ENCODE measurements at places on chromosomes 11 and 22. TPM values are rescaled to one million over a fixed set of nuclear protein-coding genes. Genes with fewer than 3 reads are reported as not detected.

GRCh38 chr11:101914341-101914737, 471 bp upstream of the CEP126 start:
- peak overlapping the region; percentile 85 for H3K27ac ChIP-seq
- peaks cover 15% of the 10 kb centered on the region for H3K4me1 ChIP-seq
- no peaks in the 10 kb centered on the region for H3K36me3 ChIP-seq
- DNase-seq = no peak
- H3K4me3 ChIP-seq = peak overlapping the region; percentile 71

DNA sequence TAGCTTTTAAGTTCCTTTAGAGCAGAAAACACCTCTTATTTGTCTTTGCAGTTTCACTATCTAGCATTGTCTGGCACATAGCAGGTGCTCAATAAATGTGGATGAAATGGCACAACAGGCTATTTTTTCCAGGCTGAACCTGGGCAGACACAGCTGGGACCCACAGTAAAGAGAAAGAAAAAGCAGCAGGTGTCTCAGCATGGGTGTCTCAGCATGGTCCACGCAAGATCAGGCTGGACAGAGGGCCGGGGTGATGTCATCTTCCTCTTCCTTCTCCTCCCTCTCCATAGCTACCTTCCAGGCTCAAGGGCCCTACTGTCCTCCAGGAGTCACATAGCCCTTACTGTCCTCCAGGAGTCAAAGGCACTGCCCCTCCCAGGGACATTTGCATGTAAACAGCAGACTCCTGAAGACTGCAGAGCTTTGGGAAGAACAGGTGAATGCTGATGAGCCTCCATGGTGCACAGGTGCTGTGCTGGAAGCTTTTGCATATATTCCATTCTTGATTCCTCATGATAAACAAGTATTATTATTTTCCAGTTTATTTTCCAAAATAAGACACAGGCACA, 65.2 kb downstream of the DSCAML1 start:
- H3K27ac ChIP-seq = no peak overlapping the region
- H3K4me1 ChIP-seq = no peaks in the 10 kb centered on the region
- no peaks in the 10 kb centered on the region for H3K36me3 ChIP-seq
- H3K27me3 ChIP-seq = no peaks in the 10 kb centered on the region
- DNase-seq = no peak

- H3K27me3 ChIP-seq = peaks cover 15% of the 10 kb centered on the region
- H3K36me3 ChIP-seq = no peaks in the 10 kb centered on the region
- no peaks in the 10 kb centered on the region for H3K4me1 ChIP-seq
- DNase-seq = no peak
These were observed 78.3 kb downstream of the ZNF280B start for GRCh38 chr22:22430111-22430820.

DNA sequence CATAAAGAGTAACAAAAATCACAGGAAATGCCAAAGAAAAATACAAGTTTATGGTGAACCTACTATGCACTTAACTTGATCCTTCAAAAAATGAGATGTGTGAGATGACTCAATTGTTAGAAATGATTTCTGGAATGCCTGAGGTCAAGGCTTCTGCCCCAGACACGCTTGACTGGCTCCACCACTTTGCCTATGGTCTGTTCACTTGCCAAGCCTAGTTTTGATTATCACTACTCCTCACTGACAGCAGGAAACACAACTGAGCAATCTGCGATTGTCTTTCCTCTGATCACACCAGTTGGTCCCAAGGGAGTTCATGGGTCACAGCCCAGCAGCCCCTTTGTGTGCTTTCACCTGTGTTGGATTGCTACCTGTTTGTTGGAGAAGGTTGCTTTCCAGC, 20.6 kb upstream of the PRDM10 start:
- no peaks in the 10 kb centered on the region for H3K36me3 ChIP-seq
- DNase-seq = no peak
- no peaks in the 10 kb centered on the region for H3K27me3 ChIP-seq
- no peak overlapping the region for H3K27ac ChIP-seq
- no peak overlapping the region for H3K4me3 ChIP-seq
- no peaks in the 10 kb centered on the region for H3K4me1 ChIP-seq

DNA sequence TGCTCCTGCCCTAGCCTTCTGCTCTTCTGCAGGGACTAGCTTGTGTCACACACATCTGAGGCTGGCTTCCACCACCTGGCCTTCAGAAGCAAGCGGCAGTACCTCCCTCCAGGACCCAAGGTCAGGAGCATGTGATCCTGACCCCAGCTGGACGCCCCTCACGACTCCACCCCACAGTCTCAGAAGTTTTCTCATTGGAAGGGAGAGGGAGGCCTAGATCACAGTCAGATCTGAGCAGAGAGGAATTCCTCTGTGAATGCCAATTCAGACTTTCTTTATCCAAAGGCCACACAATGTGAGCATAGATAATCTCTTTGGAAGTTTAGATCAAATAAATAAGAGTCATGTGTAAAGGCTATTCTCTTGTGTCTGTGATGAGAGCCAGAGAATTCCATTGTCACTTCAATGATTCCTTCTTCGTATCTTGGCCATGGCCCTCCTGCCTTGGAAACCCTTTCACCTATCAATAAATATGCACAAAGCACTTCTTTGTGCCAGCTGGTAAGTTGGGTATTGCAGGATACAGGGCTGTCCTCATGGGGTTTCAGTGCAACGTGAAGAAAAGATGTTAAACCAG, 142.9 kb downstream of the SNX19 start:
- no peaks in the 10 kb centered on the region for H3K27me3 ChIP-seq
- DNase-seq = no peak
- peaks cover 9% of the 10 kb centered on the region for H3K4me1 ChIP-seq
- no peaks in the 10 kb centered on the region for H3K36me3 ChIP-seq

DNA sequence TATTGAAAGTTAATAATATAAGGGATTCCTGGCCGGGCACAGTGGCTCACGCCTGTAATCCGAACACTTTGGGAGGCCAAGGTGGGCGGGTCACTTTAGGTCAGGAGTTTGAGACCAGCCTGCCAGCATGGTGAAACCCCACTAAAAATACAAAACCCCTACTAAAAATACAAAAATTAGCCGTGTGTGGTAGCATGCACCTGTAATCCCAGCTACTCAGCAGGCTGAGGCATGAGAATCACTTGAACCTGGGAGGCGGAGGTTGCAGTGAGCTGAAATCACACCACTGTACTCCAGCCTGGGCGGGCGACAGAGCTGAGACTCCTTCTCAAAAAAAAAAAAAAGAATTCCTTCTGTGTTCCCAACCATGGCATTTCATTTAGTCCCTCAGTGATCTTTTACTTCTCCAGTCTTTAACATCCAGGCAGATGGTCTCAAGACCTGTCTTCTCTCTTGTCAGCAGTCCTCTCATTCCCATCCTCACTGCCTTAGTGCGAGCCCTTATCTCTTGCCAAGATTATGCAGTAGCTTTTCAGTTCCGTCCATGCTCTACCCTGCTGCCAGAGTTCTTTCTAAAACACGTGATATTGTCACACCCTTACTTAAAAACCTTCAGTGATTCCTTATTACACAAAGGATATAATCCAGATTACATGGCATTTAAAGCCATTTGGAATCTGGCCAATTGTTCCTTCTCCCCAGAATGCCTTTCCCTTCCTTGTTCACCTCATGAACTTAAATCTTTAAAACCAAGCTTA, 17.9 kb downstream of the RTN3 start:
- no peaks in the 10 kb centered on the region for H3K27me3 ChIP-seq
- H3K36me3 ChIP-seq = no peaks in the 10 kb centered on the region
- H3K4me3 ChIP-seq = no peak overlapping the region
- no peak for DNase-seq
- peaks cover 15% of the 10 kb centered on the region for H3K4me1 ChIP-seq
- no peak overlapping the region for H3K27ac ChIP-seq

DNA sequence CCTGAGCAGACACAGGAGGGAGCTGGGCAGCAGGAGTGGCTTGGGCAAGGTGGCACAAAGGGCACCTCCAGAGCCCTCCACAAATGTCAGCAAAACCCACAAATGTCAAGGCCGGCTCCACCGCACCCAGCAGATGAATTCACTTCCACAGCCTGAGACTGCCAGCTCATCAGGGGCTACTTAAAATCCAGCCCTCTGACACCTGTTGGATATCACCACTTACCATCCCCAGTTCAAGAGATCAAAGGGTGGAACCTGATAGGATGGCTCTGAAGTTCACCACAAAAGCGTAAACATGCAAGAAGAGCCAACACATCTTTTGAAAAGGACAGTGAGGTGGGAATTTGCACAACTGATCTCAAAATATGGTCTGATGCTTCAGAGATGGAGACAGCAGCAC, 168.6 kb upstream of the GRK3 start:
- H3K27ac ChIP-seq = no peak overlapping the region
- no peak for DNase-seq
- H3K27me3 ChIP-seq = no peaks in the 10 kb centered on the region
- H3K4me3 ChIP-seq = no peak overlapping the region
- peaks cover 38% of the 10 kb centered on the region for H3K4me1 ChIP-seq

DNA sequence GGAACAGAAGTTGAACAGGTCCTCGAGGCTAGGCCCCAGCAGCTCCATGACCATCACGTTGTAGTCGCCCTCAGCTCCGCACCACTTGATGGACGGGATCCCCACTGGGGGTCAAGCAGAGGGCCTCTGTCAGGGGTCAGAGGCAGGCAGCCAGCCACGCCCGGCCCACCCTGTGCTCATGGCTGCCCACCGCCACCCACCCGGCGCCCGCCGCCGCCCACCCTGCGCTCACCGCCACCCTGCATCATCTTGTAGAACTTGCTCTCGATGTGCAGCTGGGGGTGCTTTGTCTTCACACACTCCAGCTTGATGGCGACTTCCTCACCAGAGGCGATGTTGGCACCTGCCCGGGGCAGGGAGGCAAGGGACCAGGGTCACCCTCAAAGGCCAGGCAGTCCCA, 14.3 kb downstream of the CSNK1E start:
- H3K36me3 ChIP-seq = peaks cover 70% of the 10 kb centered on the region
- H3K27ac ChIP-seq = no peak overlapping the region
- H3K27me3 ChIP-seq = no peaks in the 10 kb centered on the region
- no peak for DNase-seq
- no peak overlapping the region for H3K4me3 ChIP-seq

DNA sequence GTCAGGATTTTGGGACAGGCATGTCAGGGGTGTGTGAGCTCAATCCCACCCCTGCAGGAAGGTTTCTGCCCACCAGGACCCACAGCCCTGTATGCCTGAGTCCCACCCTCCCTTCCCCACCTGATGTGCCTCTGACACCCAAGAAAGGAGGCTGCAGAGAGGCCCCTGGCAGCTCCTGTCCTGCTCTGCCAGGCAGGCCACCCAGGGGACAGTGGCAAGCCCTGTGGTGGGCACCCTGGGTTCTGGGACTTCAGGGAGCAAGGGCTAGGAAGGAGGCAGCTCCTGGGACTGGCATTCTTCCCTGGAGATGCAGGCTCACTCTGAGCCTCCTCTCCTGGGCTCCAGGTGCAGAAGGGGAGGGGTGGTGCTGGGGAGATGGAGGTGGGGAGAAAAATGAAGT, 234.5 kb upstream of the B3GAT1 start:
- DNase-seq = no peak
- no peak overlapping the region for H3K27ac ChIP-seq
- H3K4me3 ChIP-seq = no peak overlapping the region
- no peaks in the 10 kb centered on the region for H3K4me1 ChIP-seq
- peaks cover 8% of the 10 kb centered on the region for H3K27me3 ChIP-seq

DNA sequence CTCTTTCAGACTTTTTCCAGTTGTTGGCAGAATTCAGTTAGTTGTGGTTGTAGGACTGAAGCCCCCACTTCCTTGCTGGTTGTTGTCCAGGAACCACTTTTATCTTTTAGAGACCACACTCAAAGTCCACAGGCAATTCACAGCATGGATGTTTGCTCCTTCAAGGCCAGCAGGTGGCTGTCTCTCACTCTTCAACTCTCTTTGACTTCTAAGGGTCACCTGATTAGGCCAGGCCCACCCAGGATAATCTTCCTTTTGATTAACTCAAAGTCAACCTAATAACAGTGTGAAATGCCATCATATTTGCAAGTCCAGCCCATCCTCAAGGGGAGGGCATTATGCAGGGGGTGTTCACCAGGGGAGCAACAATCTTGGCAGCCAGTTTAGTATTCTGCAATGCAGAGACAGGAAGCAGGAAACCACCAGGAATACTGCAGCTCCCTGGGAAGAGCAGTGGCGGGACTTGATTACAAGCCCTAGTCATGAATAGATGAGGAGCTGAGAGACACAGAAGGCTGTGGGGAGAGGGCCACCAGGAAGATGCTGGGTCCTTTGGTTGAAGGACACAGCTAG, 52.4 kb downstream of the LRRC74B start:
- no peak overlapping the region for H3K27ac ChIP-seq
- H3K4me3 ChIP-seq = no peak overlapping the region

DNA sequence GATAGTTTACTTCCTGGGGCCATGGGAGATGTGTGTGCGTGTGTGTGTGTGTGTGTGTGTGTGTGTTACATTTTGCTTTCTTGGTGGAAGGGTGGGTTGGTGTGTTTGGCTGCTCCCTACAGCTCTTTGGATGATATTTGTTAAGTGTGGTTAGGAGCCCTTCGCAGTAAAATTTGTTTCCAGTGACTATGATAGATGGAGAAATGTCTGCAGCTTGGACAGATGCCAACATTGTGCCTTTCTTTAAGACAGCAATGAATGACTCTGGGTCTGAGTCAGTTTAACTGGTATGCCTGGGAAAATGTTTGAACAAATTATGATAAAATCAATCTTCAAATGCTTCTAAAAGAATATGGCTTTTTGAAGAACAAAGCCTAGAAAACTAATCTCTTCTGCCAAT, 102.7 kb upstream of the TRPC6 start:
- DNase-seq = no peak
- H3K36me3 ChIP-seq = no peaks in the 10 kb centered on the region
- H3K27ac ChIP-seq = no peak overlapping the region
- no peak overlapping the region for H3K4me3 ChIP-seq
- no peaks in the 10 kb centered on the region for H3K27me3 ChIP-seq
- no peaks in the 10 kb centered on the region for H3K4me1 ChIP-seq

- peak overlapping the region; percentile 37 for H3K4me3 ChIP-seq
- DNase-seq = no peak
- H3K27ac ChIP-seq = peak overlapping the region; percentile 46
- H3K4me1 ChIP-seq = no peaks in the 10 kb centered on the region
- no peaks in the 10 kb centered on the region for H3K36me3 ChIP-seq
These were observed 42.2 kb upstream of the BLID start for GRCh38 chr11:122158171-122158570.

- no peaks in the 10 kb centered on the region for H3K4me1 ChIP-seq
- no peak for DNase-seq
- H3K27me3 ChIP-seq = no peaks in the 10 kb centered on the region
- no peak overlapping the region for H3K4me3 ChIP-seq
- no peaks in the 10 kb centered on the region for H3K36me3 ChIP-seq
- H3K27ac ChIP-seq = no peak overlapping the region
These were observed 136.4 kb upstream of the SYN3 start for GRCh38 chr22:33194529-33195077.

GRCh38 chr11:110860461-110860860, 148.2 kb upstream of the ARHGAP20 start:
- no peaks in the 10 kb centered on the region for H3K4me1 ChIP-seq
- no peak overlapping the region for H3K4me3 ChIP-seq
- H3K27me3 ChIP-seq = no peaks in the 10 kb centered on the region
- H3K36me3 ChIP-seq = no peaks in the 10 kb centered on the region
- no peak overlapping the region for H3K27ac ChIP-seq
- DNase-seq = no peak

NCAM1 gene
- total RNA-seq = 3.5 TPM

TRIM49D1 gene
- not detected for total RNA-seq

RCOR2 gene
- 0.18 TPM for total RNA-seq

TNKS1BP1 gene
- 147 TPM for total RNA-seq

SYT13 gene
- not detected for total RNA-seq

SLC37A2 gene
- total RNA-seq = 25.0 TPM

C11orf42 gene
- total RNA-seq = not detected

B4GALNT4 gene
- 0.38 TPM for total RNA-seq

OR4C46 gene
- not detected for total RNA-seq

All from lower lobe of right lung (tissue), 2 donors.